ENCODE measurements at places on chromosomes 3 and 15.

DNA sequence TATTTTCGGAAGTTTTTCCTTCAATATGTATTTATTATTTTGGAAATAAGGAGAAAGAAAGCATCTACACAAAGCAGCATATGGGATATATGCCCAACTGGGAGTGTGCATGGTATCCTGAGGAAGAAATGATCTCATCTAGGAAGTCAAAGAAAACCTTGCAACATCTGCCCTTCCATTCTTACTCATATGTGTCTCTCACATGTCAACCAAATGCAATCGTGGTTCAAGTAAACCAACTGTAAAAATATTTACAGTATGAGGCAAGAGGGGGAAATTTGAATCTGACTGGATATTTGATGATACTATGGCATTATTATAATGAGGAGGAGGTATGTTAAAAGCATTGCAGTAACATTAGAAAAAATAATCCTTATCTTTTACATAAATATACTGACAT lies 3.2 kb upstream of the SCG3 start:
- no peak for DNase-seq

- DNase-seq = no peak
Measured at GRCh38 chr3:84245789-84246188, 713.0 kb upstream of the CADM2 start.

DNA sequence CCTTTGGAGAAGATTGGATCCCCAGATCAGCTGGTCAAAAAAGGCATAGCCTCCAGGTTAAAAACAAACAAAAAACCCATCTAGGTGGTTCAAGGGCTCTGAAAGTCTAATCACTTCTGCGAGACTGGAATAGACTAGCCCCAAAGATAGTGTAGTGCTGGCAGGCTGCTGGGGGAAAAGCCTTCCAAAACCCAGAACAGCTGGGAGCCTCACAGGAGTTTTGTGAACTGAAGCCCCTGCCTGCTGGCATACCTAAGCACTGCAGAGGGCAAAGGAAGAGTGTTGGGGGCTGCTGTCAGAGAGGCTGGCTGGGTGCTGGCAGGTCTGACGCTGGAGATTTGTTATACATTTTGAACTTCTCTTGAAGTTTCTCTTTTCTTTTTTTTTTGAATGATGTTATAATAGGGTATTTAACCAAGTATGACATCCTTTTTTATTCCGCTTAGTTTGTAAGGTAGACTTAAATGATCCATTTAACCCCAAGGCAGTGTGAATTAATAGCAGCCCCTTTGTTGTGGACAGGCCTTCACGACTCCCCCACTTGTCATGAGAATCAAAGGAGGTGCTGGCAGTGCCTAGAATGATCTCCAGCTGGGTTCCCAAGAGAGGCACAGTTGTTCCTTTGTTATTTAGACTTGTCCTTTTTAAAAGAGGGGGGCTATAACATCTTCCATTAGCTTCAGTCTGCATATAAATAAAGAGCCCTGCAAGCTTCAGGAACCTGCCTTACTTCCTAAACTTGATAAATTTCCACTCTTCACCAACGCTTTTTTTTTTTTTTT lies 53.9 kb downstream of the CRTC3 start:
- DNase-seq = no peak

GRCh38 chr3:107701299-107701698 lies 178.5 kb downstream of the BBX start:
- DNase-seq = no peak

DNA sequence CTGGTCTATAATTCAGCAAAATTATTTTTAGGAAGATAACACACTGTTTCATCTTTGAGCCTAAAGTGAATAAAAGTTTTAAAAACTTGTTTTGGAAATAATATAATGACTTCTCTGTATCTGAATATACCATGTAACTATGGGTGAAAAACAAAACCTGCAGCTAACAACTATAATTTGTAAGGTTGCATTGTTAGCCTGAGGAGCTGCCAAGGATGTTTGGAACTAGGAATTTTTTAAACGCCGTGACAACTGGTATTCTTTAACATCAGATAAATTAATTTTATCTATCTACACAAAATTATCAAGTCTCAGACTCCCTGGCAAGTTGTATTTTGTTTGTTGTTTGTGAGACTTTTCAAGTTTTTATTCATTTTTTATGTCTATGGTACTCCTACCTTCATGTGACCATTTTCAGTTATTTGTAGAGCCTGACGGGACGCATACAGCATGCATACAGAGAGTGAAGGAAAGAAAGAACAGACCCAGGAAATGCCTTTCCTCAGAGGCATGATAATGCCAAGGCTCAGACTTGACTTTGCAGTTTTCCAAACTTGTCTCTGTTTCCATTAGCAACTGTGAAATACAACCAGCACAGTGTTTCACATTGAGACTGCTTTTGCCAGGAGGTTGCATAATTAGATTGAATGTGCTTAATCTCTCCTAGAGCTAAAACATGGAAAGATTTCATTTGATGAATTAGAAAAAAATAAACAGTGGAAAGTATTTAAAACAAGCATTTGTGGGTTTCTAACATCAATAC lies 60.8 kb upstream of the ARHGEF26 start:
- DNase-seq = no peak

- no peak for DNase-seq
Measured at GRCh38 chr3:122513386-122514122, 1.2 kb downstream of the KPNA1 start.

DNA sequence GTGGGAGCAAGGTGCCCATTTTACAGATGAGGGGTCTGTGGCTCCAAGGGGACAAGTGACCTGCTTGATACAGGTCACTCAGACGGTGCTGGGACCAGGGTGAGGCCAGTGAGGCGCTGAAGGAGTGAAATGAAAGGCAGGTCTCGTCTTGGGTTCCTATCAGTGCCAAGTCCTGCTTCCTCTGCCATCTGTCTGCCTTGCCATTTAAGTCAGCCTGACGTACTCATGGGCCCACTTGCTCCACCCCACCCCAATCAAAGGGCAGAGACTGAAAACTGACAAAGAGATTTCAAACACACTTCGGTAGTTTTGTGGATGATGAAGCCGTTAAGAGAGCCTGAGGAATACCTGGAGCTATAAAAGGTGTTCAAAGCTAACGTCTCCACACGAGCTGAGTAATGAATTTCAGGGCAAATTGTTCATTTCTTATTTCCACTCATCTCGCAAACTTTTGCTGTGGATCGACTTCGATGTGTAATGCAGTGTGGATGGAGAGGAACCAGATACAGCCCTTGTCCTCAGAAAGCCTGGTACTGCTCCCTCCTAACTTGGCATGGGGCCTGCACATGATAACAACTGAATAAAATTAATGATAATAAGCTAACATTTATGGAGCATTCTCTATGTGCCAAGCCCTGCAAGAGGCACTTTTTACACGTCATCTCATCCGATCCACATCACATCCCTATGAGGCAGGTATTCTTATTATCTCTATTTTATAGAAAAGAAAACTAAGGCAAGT lies 36.6 kb downstream of the ATP2B2 start:
- no peak for DNase-seq

DNA sequence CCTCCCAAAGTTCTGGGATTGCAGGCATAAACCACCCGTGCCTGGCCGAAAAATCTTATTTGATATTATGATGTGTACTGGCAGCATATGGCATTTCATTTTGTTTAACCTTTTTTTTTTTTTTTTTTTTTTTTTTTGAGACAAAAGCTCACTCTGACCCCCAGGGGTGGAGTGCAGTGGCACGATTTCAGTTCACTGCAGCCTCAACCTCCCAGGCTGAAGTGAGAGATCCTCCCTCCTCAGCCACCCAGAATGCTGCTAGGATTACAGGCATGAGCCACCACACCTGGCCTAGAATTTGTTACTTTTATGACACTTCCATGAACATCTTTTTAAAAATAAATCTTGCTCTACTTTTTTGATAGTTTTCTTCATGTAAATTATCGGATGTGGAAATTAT lies 12.0 kb downstream of the TERB2 start:
- DNase-seq = no peak

DNA sequence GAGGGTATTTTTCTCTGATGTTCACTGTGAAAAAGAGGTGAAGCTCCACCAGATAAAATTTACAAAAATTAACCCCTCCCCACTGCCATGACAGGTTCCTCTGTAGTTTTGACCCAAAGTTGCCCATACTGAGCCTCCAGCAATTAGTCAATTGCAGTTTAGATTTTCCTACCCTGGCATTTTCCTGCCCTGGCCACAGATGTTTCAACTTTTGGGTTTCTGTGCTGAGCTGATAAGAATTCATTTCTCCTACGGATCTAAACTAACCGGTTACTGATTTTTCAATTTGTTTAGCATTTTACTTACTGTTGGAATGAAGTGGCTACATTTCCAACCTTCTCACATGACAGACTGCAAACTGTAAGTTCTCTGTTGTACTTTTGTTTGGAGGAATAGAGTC lies 1346.1 kb upstream of the EPHA6 start:
- no peak for DNase-seq

GRCh38 chr3:157311633-157312375 lies 124.8 kb upstream of the PTX3 start:
- DNase-seq = no peak

- no peak for DNase-seq
Measured at GRCh38 chr15:83570756-83571155, 83.2 kb upstream of the ADAMTSL3 start.

DNA sequence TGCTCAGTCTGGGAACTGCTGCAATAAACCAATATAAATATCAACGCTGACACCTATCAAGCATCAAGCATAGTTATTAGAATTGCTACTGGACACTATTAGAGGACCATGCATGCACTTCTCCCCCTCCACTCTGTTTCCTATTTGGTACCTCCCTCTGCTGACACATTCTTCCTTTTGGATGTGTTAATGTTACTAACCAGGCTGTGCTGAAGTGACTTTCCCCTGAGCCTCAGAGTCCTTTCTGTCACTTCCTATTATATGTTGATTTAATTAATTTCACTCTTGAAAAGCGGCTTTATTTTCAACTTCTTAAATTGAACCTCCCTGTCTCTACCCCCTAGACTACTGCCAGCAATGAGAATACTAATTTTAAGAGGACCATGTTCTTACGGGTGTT lies 379.1 kb downstream of the MCTP2 start:
- no peak for DNase-seq

DNA sequence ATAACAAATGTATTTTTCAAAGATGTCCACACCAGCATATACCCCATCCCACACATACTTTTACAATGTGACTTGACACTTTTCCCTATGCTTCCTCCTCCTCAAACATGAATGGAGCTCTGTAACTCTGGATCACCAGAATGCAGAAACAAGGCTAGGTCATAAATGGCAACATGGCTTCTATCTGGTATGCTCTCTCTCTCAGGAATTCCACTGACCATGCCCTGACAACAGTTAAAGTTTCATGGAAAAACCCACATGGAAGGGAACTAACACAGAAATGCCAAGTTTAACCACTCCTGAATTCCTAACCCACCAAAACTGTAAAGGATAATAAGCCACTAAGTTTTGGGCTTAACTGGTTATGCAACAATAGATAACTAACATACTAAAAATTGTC lies 19.9 kb downstream of the MYO9A start:
- DNase-seq = no peak

- DNase-seq = no peak
Measured at GRCh38 chr15:88881775-88882174, 13.6 kb downstream of the HAPLN3 start.

DNA sequence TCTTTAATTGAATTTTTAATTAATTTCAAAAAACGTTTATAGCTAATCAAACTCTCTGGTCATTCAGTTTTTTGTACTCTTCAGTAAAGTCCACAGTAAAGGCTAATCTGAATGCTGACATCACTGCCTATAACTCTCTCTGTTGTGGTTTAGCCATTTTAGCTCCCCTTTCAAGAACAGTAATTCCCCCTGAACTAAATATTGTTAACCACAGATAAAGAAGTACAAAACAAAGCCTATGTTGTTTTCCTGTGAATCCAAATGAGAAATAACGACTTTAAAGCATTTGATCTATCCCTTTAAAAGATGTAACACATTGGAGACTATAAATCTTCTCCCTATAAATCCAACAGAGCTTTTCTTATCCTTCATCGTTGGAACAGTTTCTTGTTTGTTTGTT lies 94.2 kb downstream of the ZBTB20 start:
- DNase-seq = no peak

- no peak for DNase-seq
Measured at GRCh38 chr15:42721916-42722315, 15.0 kb downstream of the CDAN1 start.

DNA sequence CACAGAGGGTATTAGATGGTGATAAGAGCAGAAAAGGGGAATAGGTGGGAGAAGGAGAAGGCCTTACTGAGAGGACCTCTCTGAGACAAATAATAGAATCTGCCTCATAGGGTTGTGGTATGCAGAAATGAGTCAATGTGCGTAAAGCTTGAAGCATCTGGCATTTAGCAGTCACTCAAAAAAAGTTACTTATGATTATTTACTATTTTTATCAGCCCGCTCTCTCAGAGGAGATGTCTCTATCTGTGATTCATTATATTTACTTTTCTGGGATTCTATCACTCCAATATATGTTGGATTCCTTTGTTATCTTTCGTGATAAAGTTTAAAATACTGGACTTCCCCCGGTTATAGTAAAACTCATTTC lies 4.6 kb upstream of the TM4SF1 start:
- no peak for DNase-seq

DNA sequence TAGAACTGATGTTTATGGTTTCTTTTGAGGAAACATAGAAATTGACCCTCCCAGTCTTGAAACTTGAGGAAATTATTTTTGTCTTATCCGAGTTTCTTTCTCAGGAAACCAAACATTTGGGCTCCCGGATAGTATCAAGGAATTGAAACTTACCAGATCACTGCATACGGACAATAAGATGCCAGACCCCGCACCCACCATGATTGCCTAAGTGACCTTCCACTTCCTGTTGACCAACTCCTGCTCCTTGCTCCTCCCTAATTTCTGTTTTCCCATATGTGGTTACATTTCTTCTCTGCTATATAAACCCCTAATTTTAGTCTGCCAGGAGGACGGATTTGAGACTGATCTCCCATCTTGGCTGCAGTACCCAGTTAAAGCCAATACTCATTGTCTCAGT lies 118.4 kb upstream of the TPRG1 start:
- DNase-seq = no peak

DNA sequence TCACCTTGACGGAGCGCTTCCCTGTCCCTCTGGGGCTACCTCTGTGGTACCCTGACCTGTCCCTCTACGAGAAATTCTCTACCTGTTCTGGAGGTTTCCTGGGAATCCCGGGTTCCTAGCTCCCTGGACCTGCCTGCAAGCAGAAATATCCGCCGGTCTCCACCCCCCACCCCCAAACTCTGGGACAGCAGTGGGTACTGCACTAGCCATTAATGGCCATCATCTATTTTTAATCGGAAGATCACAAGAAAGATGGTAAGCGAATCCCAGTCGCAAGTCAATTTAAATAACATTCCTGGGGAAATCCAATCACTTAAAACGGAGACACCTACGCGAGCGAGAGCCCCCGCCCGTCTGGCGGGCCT lies 429 bp upstream of the C3orf80 start:
- no peak for DNase-seq

GRCh38 chr3:143294188-143294587 lies 174.6 kb downstream of the CHST2 start:
- no peak for DNase-seq

- DNase-seq = peak; percentile 18
Measured at GRCh38 chr3:128922804-128923459, 43.5 kb downstream of the ACAD9 start.
